ENCODE measurements at places on chromosomes 5 and 9.

DNA sequence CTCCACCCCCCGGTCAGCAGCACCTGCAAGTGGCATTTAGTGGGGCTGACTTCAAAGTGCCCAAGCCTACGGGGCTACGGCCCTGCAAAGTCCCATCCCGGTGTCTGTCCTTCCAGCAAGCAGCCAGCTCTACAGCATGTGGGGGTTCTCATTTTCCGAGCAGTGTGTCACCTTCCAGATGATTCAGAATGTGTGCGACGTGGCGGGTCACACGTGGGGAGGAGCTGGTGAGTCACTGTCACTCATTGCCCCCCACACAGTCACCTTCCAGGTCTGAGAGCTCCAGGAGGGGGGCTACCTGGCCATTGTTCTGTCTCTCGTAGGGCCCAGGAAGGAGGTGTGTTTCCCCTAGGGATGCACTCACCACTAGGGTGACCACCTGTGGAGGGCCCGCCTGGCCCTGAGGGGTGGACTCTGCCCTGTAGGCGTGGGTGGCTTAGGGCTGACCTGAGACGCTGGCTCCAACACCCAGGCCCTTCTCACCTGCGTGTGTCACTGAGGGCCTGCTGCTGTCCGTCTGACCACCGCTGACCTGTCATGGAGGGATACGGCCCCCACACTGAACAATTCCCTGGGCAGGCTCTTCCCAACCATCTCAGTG, 70.2 kb downstream of the SEMA4D start:
- no peak for DNase-seq

DNA sequence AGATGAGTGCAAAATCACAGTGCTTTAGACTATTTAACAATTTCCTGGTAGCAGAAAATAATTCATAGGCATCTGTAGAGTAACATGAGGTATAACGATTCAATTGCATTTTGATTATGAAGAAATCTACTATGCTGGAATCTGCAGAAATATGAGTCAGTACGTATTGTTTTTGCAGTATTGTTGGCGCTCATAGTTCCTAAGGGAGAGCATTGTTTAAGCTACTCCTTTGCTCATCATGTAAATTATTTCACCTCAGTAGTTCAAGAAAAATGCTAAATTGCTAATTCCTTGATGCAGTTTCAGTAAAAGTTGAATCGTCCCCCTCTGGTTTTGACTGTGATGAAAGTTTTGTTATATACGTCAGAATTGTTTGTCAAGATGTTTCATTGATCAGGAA, 458.4 kb downstream of the HINT1 start:
- DNase-seq: no peak

DNA sequence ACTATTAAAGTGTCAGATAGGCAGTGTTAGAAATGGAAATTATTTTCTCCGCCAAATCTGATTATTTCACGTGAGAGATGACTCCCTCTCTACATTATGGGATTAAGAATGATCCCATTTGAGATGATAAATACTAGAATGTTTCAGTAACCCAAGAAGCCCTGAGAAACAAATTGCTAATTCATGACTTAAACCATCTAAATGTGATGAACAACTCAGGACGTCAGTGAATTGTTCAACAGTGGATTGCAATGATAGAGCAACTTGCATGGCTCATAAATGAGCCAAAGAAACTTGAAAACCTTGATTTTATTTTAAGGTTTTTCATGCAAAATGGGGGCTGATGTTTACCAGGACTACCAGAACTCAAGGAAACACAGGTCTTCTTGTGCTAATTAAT, 350.5 kb upstream of the WWC1 start:
- no peak for DNase-seq

DNA sequence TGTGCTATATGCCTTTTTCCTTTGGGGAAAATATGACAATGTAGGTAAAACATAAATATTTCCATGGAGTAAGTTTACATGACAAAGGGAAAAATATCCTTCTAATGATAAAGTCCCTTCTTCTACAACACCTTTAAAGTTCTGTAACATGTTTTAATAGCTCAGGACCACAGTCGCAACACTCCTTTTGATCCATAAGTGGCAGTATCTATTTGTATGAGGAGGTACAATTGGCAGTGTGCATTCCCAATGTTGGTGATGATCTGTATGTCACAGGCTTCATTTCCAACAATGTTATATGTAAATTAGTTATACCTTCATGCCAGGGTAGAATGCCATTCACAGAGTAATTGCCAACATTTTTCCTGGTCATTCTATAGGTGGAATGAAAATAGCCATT, 127.1 kb upstream of the CCNH start:
- no peak for DNase-seq

- DNase-seq: no peak
Measured at GRCh38 chr9:109767404-109767803, 12.6 kb upstream of the PALM2AKAP2 start.

DNA sequence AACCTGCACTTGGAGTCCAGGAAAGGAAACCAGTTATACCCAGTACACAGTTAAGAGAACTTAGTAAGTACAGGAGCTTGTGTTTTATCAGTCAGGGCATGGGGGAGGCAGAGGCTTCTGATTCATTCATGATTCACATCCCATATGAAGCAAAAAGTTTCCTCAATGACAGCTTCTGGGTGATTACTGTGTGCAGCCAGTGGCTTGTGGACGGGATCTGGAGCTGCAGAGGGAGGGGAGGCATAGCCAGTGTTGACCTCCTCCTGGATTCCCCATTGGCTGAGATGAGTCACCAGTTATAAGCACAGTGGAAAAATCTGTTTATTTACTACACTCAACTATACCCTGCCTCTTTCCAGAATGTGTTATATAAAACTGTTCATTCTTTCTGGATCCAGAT, 17.7 kb downstream of the IL31RA start:
- DNase-seq: no peak

GRCh38 chr5:174071484-174071883, 26.0 kb downstream of the NSG2 start:
- no peak for DNase-seq

GRCh38 chr5:124373883-124374282, 372.6 kb downstream of the ZNF608 start:
- no peak for DNase-seq

DNA sequence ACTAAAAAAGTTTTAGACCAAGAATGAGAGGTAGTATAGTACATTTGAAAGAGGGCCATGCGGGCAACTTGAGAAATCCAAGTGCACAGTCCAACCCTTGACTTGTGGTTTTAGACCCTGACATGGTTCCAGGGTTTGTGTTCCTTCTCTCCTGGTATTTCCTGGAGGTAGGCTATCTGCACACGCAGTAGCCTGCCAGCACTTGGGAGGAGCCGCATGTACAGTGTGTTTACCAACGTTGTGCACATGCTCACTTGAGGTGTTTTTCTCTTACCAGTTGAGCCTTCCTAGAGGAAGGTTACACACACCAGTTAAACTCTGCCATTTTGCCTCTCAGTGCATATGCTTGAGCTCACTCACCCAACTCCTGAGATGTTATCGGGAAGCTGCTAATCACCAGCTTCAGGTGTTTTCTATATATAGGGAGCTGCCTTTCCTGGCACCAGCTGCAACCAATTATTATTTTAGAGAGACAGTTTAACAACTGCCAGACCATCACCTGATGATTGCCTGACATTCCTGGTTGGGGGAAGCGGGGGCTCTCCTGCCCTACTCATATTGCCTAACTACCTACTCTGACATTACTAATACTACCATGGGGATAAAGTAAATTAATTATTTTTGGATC, 593.4 kb upstream of the TUSC1 start:
- DNase-seq: no peak

DNA sequence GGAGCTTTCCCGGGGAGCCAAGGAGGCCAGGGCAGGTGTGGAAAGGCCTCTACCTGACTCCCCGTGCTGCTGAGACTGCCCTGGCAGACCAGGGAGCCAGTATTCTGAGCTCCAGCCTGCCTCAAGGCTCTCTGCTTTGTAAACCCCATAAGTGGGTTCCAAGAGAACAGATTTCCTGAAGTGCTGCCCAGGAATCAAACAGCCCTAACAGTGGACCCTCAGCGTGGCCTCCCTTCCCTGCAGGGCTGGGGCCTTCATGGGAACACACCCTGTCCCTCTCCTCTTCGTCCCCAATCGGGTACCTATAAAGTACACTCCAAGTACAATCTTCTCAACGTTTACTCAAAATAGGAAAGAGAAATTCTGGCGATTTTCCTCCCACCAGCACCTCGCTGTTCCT, 252.5 kb downstream of the FSTL4 start:
- DNase-seq: no peak

DNA sequence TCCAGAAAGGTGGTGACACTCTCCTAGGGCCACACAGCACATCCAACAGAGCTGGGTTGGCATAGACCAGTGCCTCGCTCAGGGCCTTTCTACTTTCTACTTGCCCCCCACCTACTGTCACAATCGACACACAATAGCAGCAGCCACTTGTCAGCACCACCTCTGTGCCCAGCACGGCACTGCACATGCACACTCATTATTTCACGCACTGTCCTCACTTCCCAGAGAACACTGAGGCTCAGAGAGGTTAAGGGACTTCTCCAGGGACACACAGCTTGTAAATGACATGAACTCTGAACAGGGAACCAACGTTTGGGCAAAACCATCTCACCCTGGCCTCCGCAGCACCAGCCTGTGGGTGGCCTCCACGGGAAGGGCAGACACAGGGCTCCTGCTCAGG, 70.9 kb upstream of the STXBP1 start:
- no peak for DNase-seq

DNA sequence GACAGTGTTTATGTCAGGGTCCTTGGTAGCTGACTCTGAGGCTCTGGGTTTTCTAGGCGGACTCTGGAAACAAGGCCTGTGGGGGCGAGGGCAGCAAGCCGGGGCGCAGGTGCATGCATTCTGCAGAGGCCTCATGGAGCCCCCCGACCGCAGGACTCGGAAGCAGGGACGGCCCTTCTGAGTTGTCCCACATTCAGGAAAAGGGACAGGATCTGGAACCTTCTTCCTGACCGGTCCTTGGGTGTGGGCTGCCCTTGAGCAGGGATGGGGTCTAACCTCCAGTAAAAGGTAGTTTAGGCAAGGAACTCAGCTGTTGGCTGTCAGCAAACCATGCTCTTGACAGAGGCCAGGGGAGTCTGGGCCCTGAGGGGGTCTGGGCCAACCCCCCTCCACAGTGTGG, 7.4 kb upstream of the COL5A1 start:
- DNase-seq: no peak

GRCh38 chr5:32230356-32231099, 56.4 kb upstream of the GOLPH3 start:
- no peak for DNase-seq

- DNase-seq: no peak
Measured at GRCh38 chr9:125549891-125550885, 156.8 kb downstream of the MAPKAP1 start.

- no peak for DNase-seq
Measured at GRCh38 chr5:172575816-172576545, 65.1 kb upstream of the NEURL1B start.

All from GM20000 (cell line).